CD4-positive, alpha-beta T cell treated with Interleukin-17A for 4 hours (primary cell): ENCODE measurements at places on chromosomes 11 and 22.
A peak's percentile ranks its signal among the peaks of the same experiment; 100 is the strongest.

DNA sequence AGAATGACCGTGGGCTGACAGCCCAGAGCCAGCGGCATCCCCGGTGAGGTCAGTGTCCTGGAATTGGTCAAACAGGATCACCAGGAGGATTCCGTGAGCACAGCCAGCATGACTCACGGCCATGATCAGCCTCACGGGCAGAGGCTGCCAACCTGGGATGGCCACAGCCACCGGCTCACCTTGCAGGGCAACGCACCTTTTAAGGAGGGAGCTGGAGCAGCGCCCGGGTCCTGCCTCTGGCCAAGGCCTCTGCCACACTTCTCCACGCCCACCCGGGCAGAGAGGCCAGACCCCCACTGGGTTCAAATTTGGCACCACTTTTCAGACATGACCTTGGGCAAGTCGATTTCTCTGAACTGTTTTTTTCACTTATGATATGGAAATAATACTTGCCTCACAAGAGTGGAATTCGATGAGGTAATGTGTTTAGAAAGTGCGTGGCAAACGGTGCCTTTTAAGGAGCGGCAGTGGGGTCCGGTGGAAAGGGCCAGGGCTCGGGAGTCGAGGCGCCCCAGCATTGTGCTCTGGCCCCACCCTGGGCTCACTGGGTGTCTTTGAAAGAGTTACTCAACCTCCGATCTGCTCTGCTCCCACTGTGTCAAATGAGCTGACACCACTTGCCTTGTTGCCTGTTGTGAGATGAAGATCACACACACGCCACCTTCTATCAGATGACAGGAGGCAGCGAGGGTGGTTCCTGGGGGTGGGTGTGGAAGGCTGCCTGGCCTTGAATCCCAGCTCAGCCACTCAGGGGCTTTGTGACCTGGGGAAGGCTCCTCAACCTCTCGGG is 16.0 kb downstream of the TXN2 start:
- DNase-seq: no peak

GRCh38 chr11:133606124-133606523 is 73.8 kb upstream of the OPCML start:
- no peak for DNase-seq

DNA sequence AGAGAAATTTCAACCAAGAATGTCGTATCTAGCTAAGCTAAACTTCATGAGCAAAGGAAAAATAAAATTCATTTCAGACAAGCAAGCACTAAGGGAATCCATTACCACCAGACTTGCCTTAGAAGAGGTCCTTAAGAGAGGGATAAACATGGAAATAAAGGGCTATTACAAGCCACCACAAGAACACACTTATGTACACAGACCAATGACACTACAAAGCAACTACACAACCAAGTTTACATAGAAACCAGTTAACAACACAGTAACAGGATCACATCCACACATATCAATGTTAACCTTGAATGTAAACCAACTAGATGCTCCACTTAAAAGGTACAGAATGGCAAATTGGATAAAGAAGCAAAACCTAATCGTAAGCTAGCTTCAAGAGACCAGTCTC is 38.0 kb downstream of the TMEM123 start:
- DNase-seq: no peak

GRCh38 chr11:57778318-57779037 is 16.9 kb downstream of the CTNND1 start:
- no peak for DNase-seq

DNA sequence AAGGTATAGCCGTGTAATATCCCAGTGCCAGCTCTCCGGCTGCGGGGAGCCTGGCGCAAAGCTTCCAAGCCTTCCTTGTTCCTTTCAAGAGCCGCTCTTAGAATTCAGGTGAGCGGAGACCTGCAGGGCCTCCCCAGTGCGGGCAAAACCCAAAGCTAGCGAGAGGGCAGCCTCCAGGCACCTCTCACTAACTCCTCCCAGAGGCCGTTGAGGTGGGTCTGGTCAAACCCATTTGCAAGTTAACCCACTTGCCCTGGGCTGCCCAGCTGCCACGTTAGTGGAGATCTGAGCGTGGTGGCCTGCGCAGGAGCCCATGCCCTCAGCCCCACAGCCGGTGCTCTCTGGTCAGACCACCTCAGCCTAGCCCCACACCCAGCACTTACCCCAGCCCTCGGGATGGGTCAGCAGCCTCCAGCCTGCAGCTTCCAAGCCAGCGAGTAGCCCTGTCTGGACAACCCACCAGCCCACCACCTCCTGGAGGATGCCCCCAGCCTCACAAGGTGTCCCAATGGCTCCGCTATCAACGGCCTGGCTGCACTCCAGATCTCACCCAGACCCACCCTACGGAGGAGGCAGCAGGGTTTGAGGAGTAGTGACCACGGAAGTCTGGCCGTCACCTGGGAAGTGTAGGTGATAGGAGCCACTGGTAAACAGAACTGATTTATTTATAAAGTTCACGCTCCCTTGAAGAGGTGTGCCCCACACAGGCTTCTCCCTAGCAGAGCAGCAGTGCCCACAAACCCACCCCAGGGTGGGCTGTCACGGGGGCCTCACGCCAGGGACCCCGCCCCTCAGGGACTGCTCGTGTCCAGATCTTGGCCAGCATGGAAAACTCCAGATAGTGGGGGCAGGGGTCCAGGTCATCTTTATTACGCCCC is 2.3 kb downstream of the ASCL2 start:
- no peak for DNase-seq

- peak; percentile 51 for DNase-seq
Observed at GRCh38 chr11:95790933-95791708, 823 bp downstream of the CEP57 start.

DNA sequence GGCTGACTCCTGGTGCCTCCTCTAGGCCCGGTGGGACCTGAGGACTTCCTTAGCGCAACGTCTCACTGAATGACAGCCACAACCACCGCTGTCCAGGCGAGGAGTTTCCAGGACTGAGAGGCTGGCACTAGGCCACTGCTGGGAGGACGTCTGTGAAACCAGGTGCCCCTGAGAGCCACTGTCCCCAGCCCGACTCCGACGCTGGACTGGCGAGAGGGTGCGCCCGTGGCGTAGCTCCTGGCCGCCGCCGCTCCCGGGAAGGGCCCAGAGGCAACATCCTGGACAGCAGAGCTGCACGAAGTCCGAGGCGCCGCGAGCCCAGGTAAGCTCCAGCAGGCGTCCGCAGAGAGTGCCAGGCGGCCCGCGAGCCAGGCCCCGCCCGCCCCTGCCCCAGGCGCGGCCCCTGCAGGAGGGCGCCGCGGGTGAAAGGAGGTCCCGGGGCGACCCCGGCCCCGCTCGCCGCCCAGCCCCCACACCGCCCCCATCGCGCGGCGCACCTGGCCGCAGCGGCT is 525 bp downstream of the DGCR2 start:
- no peak for DNase-seq

DNA sequence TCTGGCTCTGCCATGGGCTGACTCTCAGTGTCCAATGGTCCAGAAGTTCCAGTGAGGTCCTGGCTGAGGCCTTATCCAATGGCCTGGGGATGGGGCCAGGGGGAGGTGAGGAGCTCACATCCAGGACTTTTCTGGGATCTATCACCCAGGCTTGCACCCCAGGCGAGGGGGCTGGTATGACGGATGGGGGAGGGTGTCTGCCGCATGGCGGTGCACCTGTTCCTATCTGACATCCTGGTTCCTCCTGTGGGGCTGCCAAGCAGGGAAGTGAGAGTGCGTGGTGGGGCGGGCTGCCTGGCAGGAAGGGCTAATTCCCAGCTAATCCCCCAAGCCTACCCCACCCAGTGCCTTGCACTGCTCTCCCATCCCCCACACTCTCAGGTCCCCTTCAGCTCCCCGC is 102.1 kb downstream of the NECTIN1 start:
- DNase-seq: no peak

GRCh38 chr11:34405079-34405858 is 33.5 kb upstream of the CAT start:
- DNase-seq: no peak

GRCh38 chr11:59615120-59615636 is 396 bp downstream of the OSBP start:
- peak; percentile 74 for DNase-seq

DNA sequence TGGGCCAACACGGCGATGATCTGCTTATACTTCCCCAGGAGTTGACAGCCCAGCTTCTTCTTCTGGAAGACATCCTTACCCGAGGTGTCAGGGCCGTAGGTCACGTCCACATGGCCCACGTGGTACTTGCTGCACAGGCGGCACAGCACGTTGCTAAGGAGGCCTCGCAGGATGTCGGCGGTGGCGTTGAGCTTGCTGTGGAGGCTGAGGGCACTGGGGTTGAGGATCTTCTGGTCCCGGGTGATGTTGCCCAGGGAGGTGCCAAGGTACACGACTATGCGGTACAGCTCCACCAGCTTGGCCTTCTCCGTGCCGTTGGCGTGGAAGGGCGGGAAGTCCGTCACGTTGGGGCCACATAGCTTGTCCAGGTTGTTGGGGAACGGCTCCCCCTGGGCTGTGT is 2.9 kb downstream of the LIF start:
- DNase-seq: peak; percentile 20

DNA sequence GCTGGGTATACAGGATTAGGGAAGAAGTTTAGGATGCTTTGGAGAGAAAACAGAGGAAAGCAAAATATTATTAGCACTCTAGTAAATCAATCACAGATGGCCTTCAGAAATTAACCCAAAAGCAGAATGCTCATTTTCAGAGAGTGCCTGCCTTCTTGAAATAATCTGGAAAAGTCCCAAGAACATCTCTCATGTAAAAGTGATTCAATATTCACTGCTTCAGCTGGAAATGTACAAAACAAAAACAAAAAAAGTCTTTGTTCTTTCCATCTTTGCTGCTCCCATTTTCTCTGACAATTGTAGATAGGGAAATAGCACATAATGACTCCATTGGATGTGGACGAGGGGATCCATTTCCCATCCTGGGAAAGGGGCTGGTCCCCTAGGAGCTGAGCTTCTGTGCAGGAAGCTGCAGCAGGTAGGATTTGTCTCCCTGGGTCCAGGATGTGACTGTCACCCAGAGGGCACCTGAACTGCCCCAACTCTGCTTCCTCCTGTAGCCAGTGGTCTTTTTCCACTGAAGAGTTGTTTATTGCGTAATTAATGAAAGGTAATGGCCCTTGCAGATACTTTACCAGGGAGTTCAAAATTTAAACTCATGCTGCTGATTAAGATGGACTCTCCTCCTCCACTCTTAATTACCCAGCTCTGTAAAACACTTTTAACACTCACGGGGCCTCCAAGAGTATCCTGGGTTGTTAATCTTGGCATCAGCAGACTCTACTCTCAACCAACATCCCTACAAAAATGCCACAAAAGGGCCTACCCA is 57.9 kb downstream of the SC5D start:
- DNase-seq: no peak

GRCh38 chr11:5929571-5930368 is 12.3 kb upstream of the OR56A3 start:
- DNase-seq: no peak

- DNase-seq: no peak
Observed at GRCh38 chr11:100876815-100877520, 189.9 kb downstream of the ARHGAP42 start.

DNA sequence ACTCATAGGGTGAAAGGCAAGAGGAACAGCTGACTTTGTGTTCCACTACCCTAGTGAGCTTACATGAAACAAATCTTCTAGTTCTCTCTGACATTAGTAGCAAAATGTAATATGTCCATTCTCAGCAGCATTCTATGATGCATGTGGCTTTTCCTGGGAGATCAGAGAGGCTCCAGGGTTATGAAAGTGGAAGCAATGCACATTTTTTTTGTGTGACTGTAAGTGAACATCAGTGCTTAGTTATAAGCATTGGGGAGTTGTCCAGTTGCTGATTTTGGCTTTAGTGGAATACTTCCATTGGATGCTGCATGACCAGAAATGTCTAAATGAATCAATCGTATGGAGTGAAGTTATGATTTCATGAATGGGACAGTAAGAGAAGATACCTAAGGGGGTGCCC is 255.9 kb downstream of the FAT3 start:
- no peak for DNase-seq

DNA sequence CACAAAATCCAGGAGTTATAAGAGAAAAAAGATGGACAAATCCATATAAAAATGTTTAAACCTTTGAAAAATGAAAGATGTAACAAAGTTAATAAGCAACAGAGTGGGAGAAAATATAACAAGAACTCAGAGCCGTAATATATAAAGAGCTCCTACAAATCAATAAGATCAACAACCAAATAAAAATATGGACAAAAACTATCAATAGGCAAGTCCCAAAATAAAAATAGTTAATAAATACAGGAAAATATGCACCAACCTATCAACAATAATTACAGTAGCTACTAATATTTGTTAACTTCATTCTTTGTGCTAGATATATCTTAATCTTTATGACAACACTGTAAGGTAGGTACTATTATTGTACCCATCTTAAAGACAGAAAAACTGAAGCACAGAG is 2.8 kb downstream of the CARD10 start:
- no peak for DNase-seq

DNA sequence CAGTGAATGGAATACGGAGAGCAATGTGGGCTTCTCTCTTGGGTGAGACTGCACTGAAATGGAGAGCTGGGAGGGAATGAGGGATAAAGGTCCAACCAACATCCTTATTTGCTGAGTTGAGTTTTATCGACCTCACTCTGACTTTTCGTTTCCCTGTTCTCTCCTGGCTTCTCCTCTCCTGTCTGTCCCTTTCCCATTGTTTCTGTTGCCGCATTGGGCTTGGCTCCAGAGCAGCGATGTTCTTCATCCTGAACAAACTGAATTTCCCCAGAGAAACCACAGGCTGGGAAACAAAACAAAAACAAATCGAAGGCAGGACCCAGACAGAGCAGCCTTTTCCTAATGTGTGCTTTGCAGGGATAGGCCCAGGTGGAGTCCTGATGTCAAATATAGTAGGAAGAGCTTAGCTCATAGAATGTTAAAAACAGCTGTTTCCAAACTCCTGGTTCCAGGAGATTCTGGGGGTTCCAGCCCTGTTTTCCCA is 30.0 kb downstream of the MOV10L1 start:
- DNase-seq: no peak

- no peak for DNase-seq
Observed at GRCh38 chr22:41333806-41334205, 32.5 kb downstream of the ZC3H7B start.

GRCh38 chr11:62013537-62014476 is 46.4 kb upstream of the FTH1 start:
- no peak for DNase-seq

DNA sequence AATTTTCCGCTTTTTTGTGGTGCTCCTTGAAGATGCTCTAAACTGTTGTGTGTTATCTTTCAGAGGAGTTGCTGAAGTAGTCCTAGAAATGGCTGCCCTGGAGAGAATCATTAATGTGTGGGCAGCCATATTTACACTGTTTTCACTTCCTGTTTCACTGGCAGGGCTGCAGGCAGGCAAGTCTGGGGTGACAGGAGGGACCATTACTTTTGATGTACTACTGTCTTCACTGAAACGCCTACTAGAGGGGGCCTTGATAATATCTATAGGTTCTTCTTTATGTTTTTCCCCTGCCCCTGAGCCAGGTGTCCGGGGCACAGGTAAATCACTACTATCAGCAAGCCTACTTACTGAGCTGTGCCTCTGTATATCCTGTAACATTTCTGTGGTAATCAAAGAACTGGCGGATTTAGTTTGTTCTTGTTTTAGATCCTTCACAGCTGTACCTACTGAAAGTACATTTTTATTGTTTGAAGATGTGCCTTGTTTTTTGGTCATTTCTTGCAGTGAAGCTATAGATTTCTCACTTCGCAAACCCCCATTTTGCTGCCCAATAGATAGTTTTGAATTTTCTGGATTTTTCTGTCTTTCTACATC is 39.7 kb downstream of the ACAT1 start:
- peak; percentile 10 for DNase-seq

- peak; percentile 0 for DNase-seq
Observed at GRCh38 chr11:1208144-1208393, 14.8 kb upstream of the MUC5B start.
